ENCODE measurements at places on chromosomes 13 and 19.

GRCh38 chr13:93559718-93560117, 333.1 kb downstream of the GPC6 start:
- DNase-seq, result no peak

DNA sequence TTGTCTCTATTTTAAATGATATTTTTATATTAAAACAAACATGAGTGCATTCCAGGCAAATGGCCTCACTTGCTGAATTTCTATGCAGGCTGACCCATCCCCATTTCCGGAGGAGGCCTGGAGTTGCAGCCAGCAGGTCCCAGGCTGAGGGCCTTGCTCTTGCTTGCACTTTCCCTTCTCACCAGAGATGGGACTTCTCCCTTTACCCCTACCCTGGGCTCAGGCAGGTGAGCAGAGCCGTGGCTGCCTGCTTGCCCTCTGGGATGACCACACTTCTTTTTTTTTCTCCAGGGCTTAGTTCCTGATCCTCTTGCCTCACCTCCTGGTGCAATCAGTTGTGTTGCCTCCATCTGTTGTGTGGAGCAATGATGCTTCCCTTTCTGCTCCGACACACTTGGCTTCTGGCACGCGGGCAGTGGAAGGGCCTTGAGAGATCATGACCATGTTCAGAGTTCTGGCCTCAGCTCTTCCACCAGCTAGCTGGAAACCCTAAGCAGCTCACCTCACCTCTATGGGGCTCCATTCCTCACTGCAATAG, 11.1 kb upstream of the OLFM4 start:
- no peak for DNase-seq

- DNase-seq, result no peak
These were observed 138.9 kb downstream of the SHISA2 start for GRCh38 chr13:25912961-25913360.

DNA sequence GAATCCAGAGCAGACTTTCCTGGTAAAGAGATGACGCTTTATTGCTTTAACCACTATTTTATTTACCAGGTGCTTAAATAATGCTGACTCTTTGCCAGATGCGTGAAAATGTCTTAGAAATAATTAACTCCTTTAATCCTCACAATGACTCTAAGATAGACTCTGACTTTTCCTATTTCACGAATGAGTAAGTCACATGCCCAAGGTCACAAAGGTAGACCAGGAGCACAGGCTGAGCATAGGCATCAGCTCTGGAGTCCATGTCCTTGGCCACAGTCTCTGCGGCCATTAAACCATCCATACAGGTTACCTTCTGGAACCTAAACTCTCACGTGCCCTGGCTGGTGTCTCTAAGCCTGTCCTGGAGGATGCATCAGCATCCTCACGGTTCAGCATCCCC, 87.3 kb downstream of the ERCC5 start:
- DNase-seq, result no peak

DNA sequence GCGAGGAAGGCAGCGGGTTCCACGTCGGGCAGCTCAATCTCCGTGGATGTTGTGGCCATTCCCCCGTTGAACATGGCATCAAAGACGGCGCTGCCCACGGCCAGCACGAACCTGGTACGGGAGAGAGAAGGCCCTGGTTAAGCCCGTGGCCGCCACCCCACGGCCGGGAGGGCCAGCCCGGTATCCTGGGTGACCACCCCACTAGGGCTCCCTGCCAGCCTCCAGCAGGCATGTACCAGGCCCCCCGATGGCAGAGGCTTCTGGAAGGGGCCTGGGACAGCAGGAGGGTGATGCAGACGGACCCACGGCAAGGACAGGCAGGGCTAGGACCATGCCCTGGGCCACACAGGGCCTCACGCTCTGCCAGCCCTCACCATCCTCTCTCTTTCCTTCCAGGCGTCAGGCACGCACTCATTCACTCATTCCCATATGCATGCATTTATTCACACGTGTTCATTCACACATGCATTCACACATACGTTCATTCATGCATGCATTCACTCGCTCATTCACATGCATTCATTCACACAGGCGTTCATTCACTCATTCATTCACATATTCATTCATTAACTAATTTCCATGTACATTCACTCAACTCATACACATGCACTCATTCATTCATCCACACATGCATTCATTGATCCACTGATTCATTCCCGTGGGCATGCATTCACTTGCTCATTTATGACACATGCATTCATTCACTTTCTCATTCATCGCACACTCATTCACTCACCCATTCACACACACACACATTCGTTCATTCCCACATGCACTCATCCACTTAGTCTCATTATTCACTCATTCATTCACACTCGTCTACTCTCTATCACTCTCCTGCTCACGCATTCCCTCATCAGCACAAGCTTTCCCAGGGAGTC, 17.9 kb downstream of the BTBD2 start:
- no peak for DNase-seq

GRCh38 chr19:10625762-10626138, 397 bp downstream of the SLC44A2 start:
- no peak for DNase-seq

- no peak for DNase-seq
These were observed 406.9 kb downstream of the RFC3 start for GRCh38 chr13:34224877-34225276.

DNA sequence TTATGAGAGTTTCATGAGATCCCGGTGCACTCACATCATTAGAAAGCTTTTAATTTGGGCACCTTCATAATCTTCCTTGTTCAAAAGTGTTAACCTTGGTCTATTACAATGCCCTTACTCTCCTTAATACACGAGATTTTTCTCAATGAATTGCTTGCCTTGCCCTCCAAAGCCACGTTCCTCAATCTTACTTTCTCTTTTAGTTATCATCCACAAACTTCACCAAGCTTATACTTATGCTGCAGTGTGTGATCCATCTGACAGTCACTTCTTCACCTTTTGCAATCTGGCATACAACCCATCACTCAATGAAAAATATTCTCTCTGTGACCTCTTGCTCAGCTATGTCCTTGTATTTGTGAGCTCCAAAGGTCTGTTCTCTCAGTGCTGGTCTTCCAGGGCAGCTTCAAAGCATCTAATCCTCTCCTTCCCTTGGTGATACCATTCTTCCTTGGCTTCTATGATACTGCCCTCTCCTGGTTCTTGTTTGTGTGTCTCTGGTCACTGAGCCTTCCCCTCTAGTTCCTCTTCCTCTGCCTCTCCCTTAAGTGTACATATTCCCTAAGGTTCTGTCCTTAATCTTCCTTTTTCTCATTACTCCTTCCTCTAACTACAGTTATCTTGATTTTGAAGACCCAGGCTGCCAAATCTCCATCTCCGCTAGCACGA, 202.2 kb upstream of the STARD13 start:
- no peak for DNase-seq

Measured in CD4-positive, alpha-beta T cell treated with Interleukin-4 for 4 hours (primary cell).